ENCODE measurements at places on chromosomes 12 and 14.

DNA sequence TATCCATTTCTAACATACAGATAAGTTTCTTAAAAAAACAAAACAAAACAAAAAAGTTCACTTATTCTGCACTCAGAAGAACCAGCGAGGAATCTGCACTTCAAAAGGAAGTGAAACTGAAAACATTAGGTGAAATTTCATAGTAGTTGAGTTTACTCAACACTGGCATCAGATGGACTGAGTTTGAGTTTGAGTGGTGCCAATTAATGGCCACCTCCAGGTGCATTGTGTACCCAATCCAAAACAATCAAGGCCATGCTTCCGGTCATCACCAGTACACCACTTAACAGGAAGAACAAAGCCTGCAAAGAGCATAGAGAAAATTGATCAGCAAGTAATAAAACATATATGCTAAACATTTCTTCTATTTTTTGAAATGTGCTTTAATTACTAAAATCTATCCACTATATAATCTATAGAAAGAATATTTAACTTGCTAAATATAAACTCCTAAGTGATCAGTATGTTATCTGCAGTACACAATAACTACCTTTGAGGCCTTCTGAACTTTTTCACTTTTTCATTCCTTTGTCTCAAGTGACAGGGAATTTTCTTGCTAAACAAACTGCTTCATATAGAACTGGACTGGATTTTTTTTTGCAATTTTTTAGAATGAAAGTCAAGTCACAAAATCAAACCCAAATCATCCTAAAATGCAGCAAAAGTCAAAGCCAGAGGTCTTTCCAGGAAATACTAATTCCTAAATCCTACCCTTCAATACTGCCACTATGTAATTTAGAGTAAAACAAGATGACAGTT, 11.5 kb downstream of the SLC38A2 start:
- no peak for DNase-seq

GRCh38 chr12:34361721-34362316, 339.5 kb downstream of the ALG10 start:
- DNase-seq: no peak

- DNase-seq: no peak
Measured at GRCh38 chr12:110677206-110677911, 11.6 kb downstream of the HVCN1 start.

- DNase-seq: no peak
Measured at GRCh38 chr14:23121361-23121771, 2.3 kb upstream of the CEBPE start.
